ENCODE measurements at places on chromosomes 2 and 18. TPM values are rescaled to one million over a fixed set of nuclear protein-coding genes. Genes with fewer than 3 reads are reported as not detected.

The MPP4 gene
- not detected for total RNA-seq

The TRABD2A gene
- 18.6 TPM for total RNA-seq

The FTCDNL1 gene
- total RNA-seq, result 0.97 TPM

- no peak for DNase-seq
Observed at GRCh38 chr2:32067549-32067948, 4.2 kb downstream of the SPAST start.

DNA sequence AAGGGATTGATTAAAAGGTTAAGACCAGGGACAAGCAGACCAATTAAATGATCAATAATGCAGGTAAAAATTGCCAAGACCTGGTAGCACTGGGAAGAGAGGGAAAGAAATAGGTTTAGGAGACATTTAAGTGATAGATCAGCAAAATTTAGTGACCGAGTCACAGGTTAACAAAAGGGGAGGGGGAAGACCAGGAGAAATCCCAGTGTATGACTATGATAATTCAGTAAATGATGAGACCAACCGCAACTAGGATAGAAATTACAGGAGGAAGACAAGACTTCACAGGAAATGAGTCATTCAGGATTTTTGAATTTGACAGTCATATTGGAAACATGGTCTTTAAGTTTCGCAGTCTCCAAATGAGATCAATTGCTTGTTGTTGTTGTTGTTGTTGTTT lies 62.9 kb downstream of the COBLL1 start:
- no peak for DNase-seq

GRCh38 chr2:167057446-167057845 lies 169.2 kb downstream of the XIRP2 start:
- no peak for DNase-seq

- DNase-seq, result no peak
Observed at GRCh38 chr2:190376591-190377245, 31.4 kb upstream of the MFSD6 start.

GRCh38 chr2:239818531-239819011 lies 206.6 kb downstream of the NDUFA10 start:
- DNase-seq, result no peak

DNA sequence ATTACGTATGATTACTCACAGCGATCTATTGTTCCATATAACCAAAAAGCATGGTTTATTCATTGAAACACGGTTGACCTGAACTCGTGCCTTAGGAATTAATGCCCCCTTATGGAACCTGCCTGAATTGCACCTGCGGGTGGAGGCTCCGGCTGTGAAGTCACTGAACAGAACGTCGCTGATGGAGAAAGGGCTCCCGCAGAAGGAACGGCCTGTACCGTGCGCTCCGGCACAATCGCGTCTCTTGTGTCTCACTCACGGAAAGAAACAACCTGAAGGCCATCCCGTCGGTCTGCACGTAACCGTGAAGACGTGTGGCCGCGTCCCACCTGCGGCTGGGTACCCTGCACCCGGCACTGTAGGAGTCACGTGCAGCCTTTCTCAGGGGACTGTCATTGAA lies 133.1 kb downstream of the NFATC1 start:
- DNase-seq, result peak; percentile 34

DNA sequence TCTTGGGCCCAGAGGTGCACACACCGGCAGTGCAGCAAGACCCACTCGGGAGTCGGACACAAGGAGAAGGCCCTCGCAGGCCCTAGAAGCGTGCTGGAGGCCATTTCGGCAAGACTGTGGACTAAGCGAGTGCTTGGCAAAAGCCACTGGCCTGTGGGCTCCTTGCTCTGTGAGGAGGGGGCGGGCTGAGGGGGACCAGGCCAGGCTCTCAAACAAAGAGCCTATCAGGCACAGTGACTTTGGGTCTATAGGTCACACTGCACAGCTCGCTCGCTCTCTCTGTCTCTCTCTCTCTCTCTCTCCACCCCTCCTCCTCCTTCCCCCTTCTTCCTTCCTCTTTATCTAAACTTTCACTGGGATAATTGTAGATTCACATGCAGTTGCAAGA lies 23.6 kb upstream of the ZCCHC2 start:
- DNase-seq, result no peak

- no peak for DNase-seq
Observed at GRCh38 chr2:119255760-119256581, 32.3 kb downstream of the STEAP3 start.

GRCh38 chr2:190948671-190949070 lies 65.3 kb downstream of the STAT1 start:
- no peak for DNase-seq

Data from H1 (cell line).